ENCODE measurements at places on chromosomes 3 and 15.

DNA sequence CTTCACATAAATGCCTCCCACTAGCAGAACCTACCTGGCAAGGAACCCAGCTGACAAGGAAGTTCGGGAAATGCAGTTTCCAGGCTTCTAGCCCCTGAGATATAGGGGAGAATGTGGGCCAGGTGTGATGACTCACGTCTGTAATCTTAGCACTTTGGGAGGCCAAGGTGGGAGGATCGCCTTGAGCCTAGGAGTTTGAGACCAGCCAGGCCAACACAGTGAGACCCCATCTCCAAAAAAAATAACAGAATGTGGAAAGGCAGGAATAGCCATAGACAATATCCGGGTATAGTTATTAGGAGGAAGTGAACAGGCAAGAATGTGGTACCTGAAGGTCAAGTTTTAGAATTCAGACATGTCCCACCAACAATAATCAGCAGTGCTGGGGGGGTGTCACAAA lies 40.5 kb upstream of the SH3BP5 start:
- DNase-seq, result no peak

DNA sequence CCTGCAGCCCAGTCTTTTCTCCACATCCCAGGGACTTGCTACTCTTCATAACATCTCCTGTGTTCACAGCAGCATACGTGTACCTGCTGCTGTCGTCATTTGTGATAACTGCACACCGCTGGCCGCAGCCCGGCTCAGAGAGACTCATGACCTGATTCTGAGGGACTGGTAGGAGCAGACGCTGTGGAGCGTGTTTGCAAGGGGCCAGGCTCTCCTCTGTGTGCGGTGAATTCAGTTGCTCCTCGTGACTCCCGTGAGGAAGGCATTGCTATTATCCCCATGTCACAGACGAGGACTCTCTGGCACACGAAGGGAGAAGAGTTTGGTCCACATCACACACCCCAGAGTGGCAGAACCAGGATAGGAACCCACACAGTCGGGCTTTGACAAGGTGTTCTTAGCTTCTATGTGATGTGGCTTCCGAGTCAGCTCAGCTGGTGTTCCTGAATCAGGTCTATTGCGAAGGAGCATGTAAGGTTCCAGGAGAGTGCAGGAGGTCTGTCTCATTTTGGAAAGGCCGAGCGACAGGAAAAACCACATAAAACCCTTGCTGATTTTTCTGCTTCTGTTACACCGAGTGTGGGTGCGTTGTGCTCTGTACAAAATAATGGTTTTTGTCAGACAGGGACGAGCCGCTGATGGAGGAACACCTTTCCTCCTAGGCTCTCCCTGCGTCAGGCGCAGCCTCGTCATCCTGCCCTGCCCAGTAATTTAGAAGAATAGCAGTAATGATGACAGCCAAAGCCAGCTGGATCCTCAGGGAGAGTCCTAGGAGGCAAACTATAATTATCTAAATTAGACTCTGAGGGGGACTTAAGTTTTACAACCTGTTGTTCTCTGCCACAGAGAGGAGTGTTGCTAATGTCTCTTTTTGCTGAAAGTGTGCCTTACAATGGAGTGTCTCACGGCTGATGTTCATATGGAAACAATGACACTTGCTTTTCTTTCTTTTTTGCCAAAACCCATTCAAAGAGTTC lies 157.5 kb upstream of the RGMA start:
- no peak for DNase-seq

GRCh38 chr15:100869151-100869999 lies 10.3 kb upstream of the ALDH1A3 start:
- DNase-seq, result no peak

- no peak for DNase-seq
Measured at GRCh38 chr3:42914771-42915515, 9.0 kb downstream of the ZNF662 start.

DNA sequence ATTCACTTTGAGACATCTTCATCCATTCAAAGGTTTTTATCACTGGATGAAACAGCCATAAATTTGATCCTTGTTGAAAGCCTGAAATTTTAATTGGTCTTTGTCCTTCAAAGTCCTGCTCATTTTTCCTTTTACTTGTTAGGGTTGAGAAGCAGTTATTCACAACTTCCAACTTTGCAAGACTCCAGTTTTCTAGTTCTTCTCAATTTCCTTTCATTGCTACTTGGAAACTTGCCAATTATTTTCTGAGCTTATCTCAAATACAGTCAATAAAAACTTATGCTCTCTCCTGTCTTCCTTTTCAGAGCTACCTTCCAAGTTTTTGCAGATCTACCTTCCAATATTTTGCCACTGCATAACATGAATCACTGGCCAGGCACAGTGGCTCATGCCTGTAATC lies 23.7 kb upstream of the CD276 start:
- DNase-seq, result no peak

All from substantia nigra (tissue), 51 donors.